Stimulated activated CD8-positive, alpha-beta memory T cell treated with anti-CD3 and anti-CD28 coated beads, Interleukin-2, amount 100 ng/mL, for 48 hours (primary cell): ENCODE measurements at places on chromosomes 5 and 9.

GRCh38 chr5:89988998-89989655 lies 420.4 kb downstream of the CETN3 start:
- DNase-seq: no peak

- DNase-seq: no peak
Measured at GRCh38 chr9:109418827-109419226, 79.3 kb downstream of the PTPN3 start.

GRCh38 chr5:107990881-107991810 lies 320.4 kb upstream of the EFNA5 start:
- DNase-seq: no peak

- DNase-seq: no peak
Measured at GRCh38 chr9:9791611-9792010, 821.2 kb downstream of the PTPRD start.

DNA sequence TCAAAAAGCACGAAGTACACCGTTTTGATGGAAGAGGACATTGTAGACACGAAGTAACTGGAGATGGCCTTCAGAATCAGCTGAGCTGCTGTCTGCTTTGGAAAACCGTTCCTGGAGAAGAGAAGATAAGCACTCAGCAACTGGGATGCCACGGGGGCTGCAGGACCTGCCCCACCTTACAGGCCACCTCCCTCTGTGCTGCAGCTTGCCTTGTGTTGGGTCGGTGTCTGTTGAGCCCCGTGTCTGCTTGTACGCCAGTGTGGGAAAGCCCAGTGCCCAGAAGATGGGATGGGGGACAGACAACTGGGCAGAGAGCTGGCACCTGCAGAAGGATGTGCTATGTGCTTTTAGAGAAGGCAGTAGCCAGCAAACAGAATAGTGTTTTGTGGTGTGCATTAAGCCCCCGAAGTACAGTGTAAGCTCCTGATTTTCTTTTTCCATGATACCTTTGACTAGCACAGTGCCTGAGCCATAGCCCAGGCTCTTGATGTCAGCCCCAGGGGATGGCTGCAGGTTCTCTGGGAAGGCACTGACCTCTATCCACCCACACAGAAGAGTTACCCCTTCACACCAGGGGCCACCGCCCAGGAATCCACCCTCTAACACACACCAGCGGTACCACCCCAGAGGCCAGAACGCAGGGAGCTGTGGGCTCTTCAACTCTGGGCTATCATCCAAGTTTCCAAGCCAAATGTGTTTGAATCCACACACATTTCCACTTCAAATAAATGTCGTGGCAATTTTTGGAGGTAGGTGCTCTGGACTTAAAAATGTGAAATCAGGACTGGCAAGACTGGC lies 63.8 kb downstream of the MACROH2A1 start:
- no peak for DNase-seq

- DNase-seq: no peak
Measured at GRCh38 chr9:132049323-132049882, 30.3 kb downstream of the MED27 start.

DNA sequence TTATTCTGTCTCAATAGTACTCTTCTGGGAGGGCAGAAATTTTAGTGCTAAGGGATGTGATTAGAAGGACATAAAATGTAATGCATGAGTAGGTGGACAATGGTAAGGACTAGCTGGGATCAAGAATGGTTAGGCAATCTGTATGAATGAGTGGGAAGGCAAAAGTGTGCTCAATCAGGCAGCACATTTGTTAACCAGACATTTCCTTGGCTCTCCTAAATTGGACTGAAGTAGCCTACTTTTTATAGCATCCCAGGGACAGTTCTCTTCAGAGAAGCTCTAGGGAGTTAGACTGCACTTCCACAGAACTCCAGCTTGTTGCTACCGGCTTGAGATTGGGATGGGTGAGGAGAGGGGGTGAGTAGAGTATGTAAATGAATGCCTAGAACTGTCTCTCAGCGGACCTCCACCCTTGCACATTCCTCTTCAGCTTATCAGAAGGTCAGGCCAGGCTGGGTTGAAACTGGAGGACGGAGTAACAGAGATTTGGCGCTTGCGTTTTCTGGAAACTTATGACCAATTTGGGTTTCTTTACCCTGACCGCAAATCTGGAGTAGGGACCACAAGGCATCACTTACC lies 19.0 kb upstream of the ARL14EPL start:
- DNase-seq: no peak

DNA sequence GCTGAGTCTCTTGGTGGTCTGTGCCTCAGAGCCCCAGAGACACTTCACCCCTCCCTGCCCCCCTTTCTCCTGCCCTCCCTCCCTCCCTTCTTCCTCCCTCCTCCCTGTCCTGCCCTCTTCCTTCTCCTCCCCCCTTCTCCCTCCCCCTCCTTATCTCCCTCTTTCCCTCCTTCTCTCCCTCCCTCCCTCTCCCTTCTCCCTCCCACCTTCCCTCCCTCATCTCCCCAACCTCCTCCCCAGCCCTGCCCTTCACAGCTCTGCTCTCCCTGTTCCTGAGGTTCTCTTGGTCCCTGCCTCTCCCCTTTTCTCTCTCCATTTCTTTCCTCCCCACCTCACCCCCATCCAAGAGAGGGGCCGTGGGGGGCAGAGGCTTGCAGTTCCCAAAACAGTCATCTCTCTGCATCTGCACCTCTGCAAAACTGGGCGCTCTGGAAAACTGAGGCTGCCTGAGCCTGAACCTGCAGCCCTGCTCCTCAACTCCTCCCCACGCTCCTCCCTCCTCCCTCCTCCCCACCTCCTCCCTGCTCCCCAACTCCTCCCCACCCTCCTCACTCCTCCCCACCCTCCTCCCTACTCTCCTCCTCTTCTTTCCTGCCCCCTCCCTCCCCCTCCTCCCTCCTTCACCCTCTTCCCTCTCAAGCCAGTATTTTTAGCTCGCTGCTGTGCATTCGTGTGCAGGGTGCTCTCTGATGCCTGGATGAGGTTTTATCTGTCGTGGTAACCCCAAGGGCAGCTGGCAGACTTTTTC lies 219.1 kb downstream of the C9orf50 start:
- no peak for DNase-seq

DNA sequence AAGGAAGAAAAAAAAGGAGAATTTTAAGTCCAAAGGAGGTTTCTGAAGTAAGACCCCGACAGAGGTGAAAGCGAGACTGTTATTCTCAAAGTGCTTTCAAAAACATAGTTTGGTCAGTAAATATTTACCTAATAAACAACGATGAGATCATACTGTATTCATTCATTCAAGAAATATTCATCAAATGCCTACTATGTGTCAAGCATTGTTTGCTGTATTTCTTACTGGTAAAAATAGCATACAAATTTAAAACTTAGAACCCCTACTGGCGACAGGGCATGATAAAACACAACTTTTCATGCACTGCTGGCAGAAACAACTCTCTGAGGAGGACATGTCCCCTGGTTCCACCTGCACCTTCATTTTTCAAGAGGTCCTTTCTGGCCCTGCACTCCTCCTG lies 190.7 kb downstream of the CDK5RAP2 start:
- no peak for DNase-seq

- peak; percentile 66 for DNase-seq
Measured at GRCh38 chr9:129863059-129863690, 27.9 kb downstream of the USP20 start.

DNA sequence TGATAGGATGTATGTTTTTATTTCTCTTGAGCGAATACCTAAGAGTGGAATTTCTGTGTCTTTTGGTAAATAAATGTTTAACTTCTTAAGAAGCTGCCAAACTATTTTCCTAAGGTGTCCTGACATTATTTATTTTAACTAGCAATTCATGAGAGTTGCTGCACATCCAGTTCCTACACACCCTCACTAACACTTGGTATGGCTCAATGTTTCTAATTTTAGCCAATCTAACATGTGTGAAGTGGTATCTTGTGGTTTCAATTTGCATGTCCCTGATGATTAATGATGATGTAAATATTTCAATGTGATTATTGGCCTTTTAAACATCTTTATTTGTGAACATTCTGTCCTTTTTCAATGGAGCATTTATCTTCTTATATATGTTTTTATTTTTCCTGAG lies 2095.5 kb upstream of the C9orf72 start:
- no peak for DNase-seq

DNA sequence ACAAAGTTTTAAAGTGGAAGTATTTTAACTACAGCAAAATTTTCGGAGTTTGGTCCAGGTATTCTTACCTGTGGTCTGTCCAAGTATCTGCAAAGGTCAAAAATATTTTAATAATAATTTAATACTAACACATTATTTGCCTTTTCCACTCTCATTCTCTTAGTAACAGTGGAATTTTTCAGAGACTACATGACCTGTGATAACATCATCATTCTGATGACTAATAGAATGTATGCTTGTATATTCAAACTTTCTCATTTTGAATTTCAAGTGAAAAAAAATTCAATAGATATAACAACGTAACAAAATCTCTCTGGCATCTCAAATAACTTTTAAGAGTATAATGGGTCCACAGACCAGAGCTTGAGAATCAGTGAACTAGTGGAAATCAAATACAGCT lies 78.3 kb downstream of the FBXL17 start:
- no peak for DNase-seq

DNA sequence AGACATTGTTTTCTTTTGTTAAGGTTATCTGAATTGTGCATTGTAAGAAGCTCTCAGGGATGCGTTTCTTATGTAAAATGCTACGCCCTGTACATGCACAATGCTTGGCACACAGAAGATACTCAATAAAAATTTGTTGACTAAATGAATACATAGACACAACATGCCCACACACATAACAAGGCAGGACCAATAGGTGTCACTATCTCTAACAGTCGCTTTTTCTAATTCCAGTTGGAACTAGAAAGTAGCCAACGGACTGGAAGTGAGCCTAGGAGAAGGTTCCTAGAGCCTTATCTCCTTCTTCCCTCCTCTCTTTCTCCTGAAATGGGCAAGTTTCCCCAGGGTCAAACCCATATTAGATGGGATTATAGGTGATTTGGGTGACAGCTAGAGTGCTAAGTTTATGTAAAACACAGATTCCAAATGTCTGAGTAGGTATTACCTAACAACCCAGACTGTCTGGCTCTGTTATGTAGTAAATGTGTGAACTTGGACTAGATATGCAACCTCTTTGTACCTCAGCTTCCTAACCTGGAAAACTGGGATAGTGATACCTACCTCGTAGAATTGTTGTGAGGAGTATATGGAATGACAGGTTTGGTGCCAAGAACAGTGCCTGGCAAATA lies 603.0 kb downstream of the RAB3C start:
- DNase-seq: no peak

DNA sequence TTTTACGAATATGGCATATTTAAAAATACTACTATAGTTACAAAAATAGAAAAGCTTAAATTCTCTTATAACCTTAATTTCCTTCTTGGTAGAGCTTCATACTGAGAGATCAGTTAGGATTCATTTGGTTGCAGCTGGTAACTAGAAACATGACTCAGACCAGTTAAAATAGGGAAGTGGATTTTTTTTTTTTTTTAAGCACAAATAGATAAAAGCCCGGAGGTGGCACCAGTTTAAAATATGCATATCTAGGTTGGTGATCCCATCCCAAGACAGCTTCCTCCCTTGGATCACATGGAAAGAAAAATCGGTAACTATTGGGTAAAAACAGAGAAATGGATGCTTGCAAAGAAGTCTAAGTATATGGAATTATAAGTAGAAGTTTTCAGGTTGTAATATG lies 1634.3 kb downstream of the MAT2B start:
- DNase-seq: no peak

DNA sequence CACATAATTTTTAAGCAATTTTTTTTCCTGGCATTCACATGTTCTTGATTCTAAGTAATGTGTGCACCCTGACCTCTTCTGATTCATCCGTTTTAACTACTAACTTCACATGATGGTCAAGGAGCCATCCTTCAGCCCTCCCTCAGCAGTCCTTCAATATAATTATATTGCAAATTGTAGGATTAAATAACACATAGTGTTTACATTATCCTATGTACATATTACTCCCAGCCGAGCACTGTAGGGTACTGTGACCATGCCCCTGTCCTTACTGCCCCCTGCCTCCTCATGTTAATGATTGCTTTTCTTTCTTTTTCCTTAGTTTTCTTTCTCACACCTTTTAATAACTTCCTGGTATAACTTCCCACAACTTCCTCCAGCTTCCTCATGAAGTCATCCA lies 96.3 kb upstream of the FANCC start:
- DNase-seq: no peak

- DNase-seq: no peak
Measured at GRCh38 chr5:181059297-181060230, 19.5 kb downstream of the BTNL9 start.

GRCh38 chr9:121906074-121906870 lies 186.8 kb downstream of the TTLL11 start:
- no peak for DNase-seq

DNA sequence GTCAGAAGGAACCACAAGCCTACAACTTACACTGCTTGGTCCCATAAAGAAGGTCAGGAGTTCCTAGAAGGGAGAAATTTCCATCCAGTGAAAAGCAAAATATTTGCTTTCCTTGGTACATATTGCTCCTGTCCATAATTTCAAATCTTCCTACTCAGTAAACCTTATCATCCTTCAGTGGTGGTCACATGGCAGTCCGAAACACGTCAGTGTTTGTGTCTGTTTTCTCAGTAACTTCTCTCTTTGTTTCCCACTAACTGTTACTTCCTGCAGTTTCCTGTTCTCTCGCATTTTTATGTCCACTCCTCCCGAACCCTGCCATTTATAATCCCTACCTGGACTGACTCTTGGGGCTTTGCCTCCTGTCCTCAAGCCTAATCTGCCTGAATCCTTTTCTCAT lies 129.1 kb downstream of the FANCC start:
- DNase-seq: no peak

GRCh38 chr9:21281275-21281674 lies 23.8 kb downstream of the IFNA5 start:
- DNase-seq: no peak

GRCh38 chr9:112489039-112489546 lies 2.5 kb downstream of the KIAA1958 start:
- no peak for DNase-seq

- peak; percentile 16 for DNase-seq
Measured at GRCh38 chr5:180470966-180471582, 23.1 kb upstream of the CNOT6 start.

DNA sequence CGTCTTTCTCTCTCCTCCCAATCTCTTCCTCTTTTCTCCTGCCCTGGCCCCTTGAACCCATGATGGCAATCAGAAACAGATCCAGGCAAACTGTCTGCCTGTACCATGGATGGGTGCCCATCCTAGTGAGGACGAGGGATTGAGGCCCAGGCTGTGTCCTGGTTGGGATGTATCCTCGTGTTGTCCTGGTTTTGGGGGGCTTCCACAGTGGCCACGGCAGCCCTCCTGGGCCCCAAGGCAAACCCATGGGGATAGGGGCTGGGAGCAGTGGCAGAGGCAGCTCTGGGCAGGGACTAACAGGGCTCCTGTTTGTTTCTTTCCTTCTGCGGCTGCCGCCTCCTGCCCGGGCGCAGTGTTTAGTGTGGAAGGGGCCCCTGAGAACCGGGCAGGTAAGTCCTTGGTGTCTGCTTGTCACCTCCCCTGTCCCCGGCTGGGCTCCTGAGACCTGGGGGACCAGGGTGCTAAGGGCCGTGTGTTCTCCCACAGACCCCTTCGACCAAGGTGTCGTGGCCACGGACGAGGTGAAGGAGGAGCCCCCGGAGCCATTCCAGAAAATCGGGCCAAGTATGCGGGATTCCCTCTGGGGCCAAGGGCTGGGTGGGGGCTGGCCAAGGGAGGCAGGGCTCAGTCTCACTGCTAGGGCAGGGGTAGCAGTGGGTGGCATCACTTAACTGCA lies 70.0 kb downstream of the AMBP start:
- no peak for DNase-seq
